ENCODE measurements at places on chromosomes 4 and X. TPM values are rescaled to one million over a fixed set of nuclear protein-coding genes. Genes with fewer than 3 reads are reported as not detected.

GRCh38 chrX:106954041-106954440 is 33.8 kb downstream of the CLDN2 start:
- H3K36me3 ChIP-seq = no peaks in the 10 kb centered on the region
- H3K27me3 ChIP-seq = no peaks in the 10 kb centered on the region
- no peak for DNase-seq
- H3K27ac ChIP-seq = no peak overlapping the region

DNA sequence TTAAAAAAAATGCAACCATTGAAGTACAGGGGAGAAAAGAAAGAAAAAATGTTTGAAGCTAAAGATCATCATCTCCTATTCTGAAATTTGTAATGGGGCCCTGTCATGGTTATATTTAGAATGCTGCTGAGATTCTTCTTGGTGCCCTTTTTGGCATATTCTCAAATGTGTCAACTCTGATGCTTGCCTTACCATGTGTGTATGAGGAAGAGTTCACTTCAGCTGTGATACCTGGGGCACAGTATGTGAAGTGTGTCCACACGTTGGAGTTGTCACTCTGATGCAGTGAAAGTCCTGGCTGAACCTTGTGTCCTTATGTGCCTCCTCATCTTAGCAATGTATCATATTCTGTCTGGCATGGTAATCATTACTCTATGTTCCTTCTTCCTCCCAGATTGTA is 377.9 kb downstream of the RAPGEF2 start:
- H3K36me3 ChIP-seq = no peaks in the 10 kb centered on the region
- H3K4me1 ChIP-seq = no peaks in the 10 kb centered on the region
- peaks cover 2% of the 10 kb centered on the region for H3K27me3 ChIP-seq
- H3K4me3 ChIP-seq = no peak overlapping the region
- H3K27ac ChIP-seq = no peak overlapping the region

DNA sequence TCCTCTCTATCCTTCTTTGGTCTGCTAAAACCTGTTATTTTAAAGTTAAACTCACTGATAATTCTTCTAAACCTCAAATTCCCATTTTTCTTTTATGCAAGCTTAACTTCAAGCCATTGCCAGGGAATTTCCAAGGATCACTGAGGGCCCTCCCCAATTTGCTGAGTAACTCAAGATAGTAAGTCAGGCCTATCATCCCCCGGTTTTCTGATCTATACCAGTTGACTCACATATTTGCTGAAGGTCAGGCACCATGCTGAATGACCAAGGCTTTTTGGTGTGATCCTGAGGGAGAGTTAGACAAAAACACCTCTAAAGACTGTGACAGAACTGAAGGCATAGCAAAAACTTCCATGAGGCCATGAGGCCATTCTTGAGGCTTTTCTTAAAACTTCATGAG is 1301.9 kb downstream of the PCDH7 start:
- no peaks in the 10 kb centered on the region for H3K4me1 ChIP-seq
- no peak for DNase-seq
- H3K27ac ChIP-seq = no peak overlapping the region
- H3K27me3 ChIP-seq = no peaks in the 10 kb centered on the region
- H3K4me3 ChIP-seq = no peak overlapping the region

GRCh38 chr4:91840359-91840758 is 463.4 kb upstream of the GRID2 start:
- H3K36me3 ChIP-seq = no peaks in the 10 kb centered on the region
- DNase-seq = no peak
- H3K4me3 ChIP-seq = no peak overlapping the region
- no peak overlapping the region for H3K27ac ChIP-seq
- no peaks in the 10 kb centered on the region for H3K4me1 ChIP-seq

DNA sequence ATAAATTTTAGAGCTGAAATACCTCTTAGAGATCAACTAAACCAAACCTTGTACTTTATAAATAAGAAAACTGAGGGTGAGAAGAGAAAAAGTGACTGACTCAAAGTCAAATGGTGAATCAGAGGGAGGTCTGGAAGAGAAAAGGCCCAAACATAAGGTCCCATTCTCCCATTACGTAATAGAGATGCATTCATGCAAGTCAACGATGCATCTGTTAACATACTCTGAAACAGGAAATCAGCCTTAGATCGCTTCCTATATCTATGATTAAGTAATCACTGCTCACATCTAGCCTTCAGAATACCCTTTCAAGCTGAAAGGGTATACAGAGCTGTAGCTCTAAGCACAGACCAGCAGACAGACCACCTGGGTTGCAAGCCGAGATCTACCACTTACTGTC is 6.5 kb downstream of the RNF150 start:
- H3K36me3 ChIP-seq = no peaks in the 10 kb centered on the region
- peaks cover 2% of the 10 kb centered on the region for H3K4me1 ChIP-seq
- no peak overlapping the region for H3K4me3 ChIP-seq
- DNase-seq = no peak

ESX1 gene
- not detected for total RNA-seq

DNA sequence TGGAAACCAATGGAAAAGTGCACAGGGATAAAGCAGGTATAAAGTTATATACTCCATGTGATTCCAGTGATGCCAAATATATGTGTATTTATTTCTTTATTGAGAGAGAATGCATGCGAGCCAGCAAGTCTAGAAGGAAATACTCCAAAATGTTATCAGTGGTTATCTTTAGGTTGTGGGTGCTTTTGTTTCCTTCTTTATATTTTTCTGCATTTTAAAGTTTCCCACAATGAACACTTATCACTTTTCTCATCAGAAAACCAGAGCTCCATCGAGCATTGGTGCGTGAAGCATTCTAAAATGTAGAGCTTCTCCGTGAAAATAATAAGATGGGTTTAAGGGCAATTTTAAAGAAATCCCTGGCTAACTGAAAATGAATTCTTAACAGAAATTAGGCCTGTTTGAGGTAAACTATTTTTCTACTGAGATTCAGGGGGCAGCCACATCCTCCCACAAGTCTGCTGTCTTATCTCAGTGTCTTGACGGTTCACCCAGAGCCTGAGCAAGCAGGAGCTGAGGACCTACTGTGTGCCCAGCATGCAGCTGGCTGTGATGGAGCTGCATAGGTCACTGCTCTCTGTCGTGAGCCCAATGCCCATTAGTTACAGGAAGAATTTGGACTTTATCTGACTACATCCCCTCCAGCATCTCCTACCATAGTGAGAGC is 18.7 kb upstream of the CD40LG start:
- no peak for DNase-seq
- no peak overlapping the region for H3K4me3 ChIP-seq
- H3K27ac ChIP-seq = no peak overlapping the region

DNA sequence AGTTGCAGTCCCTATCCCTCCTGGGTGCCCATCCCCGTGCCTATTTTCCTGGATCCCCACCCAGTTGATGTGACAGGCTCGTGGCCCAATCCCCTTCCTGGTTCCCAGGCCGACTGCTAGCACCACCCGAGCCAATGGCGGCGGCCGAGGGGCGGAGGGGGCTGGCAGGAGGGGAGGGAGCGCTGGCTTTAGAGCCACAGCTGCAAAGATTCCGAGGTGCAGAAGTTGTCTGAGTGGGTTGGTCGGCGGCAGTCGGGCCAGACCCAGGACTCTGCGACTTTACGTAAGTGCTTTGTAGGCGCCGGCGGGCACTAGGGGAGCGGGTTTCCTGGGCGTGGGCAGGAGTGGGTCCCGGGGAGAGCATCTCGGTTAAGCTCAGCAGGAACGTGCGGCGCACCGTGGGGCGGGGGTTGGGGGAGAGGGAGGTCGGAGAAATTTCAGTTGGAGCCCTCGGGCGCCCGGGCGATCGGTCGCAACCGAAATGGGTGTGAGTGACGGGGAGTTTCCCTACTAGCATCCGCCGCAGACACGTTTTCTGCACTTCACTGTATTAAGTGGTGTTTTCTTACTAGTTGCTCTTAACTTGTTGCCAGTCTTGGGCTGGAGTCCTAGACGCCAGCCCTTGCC is at the start of gene PLS3:
PLS3 (plus strand) TSS at position 197 of the 627 bp plus-strand sequence. CDS start 49,077 bp downstream, outside the sequence.
- peak within 1 kb of the TSS; percentile 85 for H3K27ac ChIP-seq
- H3K4me3 ChIP-seq = peak within 1 kb of the TSS; percentile 74
- no peaks in the 10 kb centered on the region for H3K27me3 ChIP-seq

GRCh38 chr4:171947400-171947799 is 134.2 kb downstream of the GALNTL6 start:
- no peak overlapping the region for H3K27ac ChIP-seq
- DNase-seq = no peak
- H3K36me3 ChIP-seq = no peaks in the 10 kb centered on the region
- H3K27me3 ChIP-seq = no peaks in the 10 kb centered on the region
- no peaks in the 10 kb centered on the region for H3K4me1 ChIP-seq

DNA sequence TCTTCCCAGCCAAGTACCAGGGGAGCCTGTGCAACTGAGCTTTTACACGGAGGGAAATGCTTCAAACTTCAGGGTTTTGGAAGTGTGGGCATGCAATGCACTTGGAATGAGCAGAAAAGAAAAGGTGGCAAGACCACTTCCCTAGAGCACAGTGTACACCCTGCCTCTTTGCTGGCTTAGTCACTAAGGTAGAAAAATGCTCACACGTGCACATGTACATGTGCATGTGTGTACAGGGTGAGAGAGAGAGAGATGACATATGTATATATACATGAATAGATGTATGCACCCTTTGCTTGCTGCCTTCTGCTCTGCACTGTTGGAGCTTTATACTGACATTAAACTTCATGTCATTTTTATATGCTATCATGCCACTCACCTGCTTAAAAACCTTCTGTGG is 7.9 kb upstream of the KLF3 start:
- DNase-seq = no peak
- no peak overlapping the region for H3K4me3 ChIP-seq
- H3K27me3 ChIP-seq = no peaks in the 10 kb centered on the region
- H3K4me1 ChIP-seq = no peaks in the 10 kb centered on the region
- H3K27ac ChIP-seq = no peak overlapping the region

- no peaks in the 10 kb centered on the region for H3K36me3 ChIP-seq
- no peak overlapping the region for H3K4me3 ChIP-seq
- no peak for DNase-seq
- no peaks in the 10 kb centered on the region for H3K4me1 ChIP-seq
These were observed 327.5 kb downstream of the BMPR1B start for GRCh38 chr4:95085124-95085833.

DNA sequence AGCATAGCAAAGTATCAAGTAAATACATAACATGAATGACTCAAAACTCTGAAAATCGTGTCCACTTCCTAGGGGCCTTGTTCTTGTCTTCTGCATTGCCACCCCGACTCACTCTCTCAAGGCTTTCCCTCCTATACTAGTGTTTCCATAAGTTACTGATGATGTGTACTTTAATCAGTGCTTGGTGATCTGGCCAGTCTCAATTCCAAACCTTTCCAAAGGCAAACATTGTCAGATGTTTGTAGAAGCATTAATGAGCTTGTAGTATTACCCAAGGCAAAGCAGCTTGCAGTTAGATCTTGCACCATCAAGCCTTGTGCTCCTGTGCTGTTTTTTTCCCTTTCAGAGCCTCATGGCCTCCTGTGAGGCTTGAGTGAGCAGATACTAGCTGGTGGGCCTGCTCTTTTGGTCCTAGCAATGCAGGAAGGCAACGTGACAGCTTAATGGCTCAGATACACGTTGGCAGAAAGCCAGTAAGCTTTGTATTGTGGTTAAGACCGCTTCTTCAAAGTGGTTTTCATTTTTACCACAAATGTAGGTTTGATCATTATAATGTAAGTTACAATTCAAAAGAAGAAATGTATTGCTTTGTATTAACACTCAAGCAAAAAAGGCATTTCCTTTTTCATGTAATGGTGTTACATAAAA is 51.8 kb downstream of the RBPJ start:
- peaks cover 15% of the 10 kb centered on the region for H3K4me1 ChIP-seq
- H3K4me3 ChIP-seq = no peak overlapping the region
- H3K27ac ChIP-seq = peak overlapping the region; percentile 43
- peak; percentile 77 for DNase-seq
- no peaks in the 10 kb centered on the region for H3K36me3 ChIP-seq

GRCh38 chrX:46326161-46326560 is 219.1 kb downstream of the ZNF674 start:
- DNase-seq = peak; percentile 12
- H3K27ac ChIP-seq = no peak overlapping the region
- no peaks in the 10 kb centered on the region for H3K36me3 ChIP-seq

Data from fibroblast of lung (primary cell).